T-helper 22 cell (primary cell): ENCODE measurements at places on chromosomes 5 and 9.
A peak's percentile ranks its signal among the peaks of the same experiment; 100 is the strongest.

- peak; percentile 82 for DNase-seq
These were observed 18.1 kb downstream of the TCF7 start for GRCh38 chr5:134132372-134133187.

DNA sequence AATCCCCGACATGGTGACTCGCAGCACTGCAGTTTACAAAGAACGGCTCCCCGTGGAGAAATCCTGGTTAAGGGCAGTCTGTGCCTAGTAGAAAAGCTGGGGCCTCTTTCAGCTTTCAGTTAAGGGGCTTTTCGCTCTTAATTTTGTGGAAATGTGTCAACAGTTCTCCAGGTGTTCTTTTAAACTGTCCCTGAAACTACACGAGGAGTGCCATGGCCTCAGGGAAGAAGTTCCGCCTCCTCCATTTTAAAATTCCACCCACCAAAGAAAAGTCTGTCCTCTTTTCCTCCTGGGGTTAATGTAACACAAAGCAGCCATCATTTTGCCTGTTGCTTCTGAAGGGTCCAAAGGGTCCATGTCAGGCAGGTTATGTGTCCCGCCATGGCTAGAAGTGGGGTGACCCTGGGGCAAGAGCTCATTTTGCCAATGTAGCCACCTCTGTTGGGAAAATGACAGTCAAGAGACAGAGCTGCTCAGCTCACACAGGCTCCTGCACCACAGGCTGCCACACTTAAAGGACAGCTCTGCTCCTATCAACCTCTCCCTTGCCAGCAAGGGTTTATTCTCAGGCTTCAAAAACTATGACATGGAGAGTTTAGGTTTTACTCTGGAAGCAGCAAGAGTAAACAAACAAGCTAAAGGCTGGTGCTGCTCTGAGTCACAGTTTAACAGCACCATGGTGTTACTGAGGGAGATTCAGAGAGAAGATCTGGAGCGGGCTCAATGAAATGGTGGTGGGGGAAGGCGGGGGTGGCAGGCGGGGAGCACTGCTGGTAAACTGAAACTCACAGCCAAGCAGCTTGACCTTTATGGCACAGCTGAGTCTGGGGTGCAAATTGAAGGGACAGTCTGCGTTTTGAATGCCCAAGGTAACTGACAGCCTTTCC lies 3.2 kb downstream of the WHRN start:
- DNase-seq = no peak

DNA sequence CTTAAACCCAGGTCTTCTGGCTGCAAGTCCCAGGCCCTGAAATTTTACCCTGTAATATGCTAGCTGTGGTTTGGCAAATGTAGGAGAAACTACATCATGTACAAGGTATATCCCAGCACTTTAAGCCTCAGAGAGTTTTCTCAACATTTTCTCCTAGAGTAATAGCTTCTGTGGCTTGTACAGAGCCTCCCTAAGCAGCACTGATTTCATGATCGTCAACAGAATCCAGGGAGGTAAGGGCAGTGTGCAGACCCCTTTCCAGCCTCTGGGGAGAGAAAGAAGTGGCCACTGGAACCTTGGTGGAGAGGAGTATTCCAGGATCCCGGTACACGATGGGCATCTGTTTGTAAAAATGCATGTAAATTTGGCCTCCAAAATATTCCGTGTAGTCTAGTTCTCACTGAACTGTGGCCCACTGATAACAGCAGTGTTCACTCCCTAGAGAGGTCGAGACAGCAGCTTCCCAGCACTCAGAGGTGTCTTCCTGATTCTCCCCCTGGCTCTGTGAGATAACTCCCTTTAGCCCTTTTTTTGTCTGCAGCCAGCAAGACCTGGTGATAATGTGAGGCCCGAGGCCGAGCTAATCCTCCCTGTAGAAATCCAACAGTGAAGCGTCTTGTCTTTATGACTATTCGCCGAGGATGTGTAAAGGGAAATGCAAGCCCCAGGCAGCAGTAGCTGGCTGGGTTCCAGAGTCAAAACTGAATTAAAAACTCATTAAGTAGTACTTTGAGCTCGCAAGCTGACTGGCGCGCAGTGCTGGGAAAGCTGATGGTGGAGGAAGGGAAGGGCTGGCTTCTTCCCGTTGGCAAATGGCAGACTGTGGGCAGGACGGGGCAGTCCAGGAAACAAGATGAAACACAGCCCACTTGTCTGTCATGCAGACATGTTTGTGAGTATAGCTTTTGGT lies 59.0 kb downstream of the MAP1B start:
- no peak for DNase-seq

GRCh38 chr9:100601216-100601615 lies 23.3 kb downstream of the CAVIN4 start:
- no peak for DNase-seq

- no peak for DNase-seq
These were observed 87.3 kb upstream of the GNAQ start for GRCh38 chr9:78118742-78119473.
